ENCODE measurements at places on chromosomes 7 and 10.

DNA sequence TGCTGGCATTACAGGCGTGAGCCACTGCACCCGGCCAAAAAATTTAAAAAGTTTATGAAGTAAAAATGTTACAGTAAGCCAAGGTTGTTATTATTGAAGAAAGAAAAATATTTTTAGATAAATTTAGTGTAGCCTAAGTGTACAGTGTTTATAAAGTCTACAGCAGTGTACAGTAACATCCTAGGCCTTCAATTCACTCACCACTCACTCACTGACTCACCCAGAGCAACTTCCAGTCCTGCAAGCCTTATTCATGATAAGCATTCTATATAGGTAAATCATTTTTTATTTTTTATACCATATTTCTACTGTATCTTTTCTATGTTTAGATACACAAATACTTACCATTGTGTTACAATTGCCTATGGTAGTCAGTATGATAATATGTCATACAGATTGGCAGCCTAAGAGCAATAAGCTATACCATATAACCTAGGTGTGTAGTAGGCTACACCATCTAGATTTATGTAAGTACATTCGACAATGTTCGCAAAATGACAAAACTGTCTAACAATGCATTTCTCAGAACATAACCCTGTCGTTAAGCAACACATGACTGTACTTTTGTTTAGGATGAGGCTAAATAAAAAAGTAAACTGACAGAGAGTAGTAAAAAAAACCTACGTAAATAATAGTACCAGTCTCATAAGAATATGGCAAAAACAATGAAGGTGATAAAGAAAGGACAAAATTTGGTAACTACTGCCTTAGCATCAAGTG is 77.8 kb upstream of the FAM133B start:
- no peak for DNase-seq

- peak; percentile 39 for DNase-seq
Measured at GRCh38 chr7:116582806-116583444, 58.1 kb downstream of the CAV1 start.

GRCh38 chr10:121988361-121989324 is at the start of gene TACC2:
TSS of gene TACC2 (plus strand) at chr10:121989163. CDS start at chr10:122021982, 32,819 bp downstream.
- no peak for DNase-seq

GRCh38 chr10:71213127-71213621 is 804 bp downstream of the UNC5B start:
- DNase-seq = peak; percentile 59

- DNase-seq = no peak
Measured at GRCh38 chr10:73099141-73099540, 2.5 kb upstream of the P4HA1 start.

GRCh38 chr10:102020938-102021337 is 35.0 kb downstream of the ARMH3 start:
- no peak for DNase-seq

- DNase-seq = no peak
Measured at GRCh38 chr7:141115965-141116364, 42.1 kb downstream of the TMEM178B start.

Measured in AG08396 (cell line).